NCI-H526 treated with DMSO at 0.1 percent for 48 hours (cell line): ENCODE measurements at places on chromosomes 4 and X.

DNA sequence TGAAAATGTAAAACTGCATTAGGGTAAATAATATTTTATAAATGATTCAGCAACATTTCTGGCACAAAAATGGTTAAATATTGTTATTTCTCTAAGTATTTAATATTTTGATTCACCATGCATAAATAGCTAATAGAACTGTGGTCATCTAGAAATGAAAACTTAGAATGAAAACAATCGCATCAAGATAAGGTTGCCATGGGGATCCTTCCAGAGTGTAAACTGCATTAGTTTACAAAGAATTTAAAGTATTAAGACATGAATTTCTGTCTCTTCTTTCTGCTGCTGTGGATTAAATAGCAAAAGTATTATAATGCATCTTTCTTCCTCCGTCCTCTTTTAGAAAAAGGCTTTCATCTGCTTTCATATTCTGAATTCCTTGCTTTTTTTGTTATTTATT lies 1064.6 kb upstream of the SLIT2 start:
- DNase-seq, result no peak

GRCh38 chrX:24542756-24543155 lies 77.7 kb downstream of the PDK3 start:
- no peak for DNase-seq

GRCh38 chrX:72143609-72143907 lies 11.8 kb upstream of the RTL5 start:
- DNase-seq, result no peak

DNA sequence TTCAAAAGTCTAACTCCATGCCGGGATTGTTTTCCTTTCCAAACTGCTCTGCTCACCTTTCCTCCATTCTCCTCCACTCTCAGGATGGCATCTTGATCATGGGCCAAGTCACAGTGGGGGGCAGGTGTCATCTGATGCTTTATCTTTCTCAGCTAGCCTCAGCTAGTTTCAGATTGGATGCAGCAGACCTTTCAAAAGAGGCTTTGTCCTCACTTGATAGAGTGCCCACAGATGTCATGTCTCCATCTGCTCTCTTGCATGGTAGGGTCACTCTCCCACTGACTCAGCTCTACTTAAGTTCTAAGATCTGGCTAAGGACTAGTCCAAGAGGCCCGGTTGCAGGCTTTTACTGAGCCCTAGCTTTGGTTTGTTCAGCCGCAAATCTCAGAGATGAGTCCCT lies 341.8 kb upstream of the GALNT7 start:
- no peak for DNase-seq

DNA sequence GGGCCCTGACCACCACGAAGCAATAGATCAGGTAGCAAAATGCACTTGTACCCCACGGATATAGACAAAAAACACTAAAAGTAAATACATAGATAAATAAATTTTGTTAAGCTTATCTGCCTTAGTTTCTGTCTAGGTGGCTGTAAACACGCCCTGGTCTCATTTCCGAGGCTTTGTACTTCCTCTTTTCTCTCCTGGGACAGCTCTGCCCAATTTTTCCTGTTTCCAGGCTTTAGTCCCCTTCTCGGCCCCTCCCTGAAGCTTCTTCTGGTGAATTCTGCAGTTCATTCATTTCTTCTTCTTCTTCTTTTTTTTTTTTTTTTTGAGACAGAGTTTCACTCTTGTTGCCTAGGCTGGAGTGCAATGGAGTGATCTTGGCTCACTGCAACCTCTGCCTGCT lies 73.4 kb upstream of the STOX2 start:
- DNase-seq, result no peak

DNA sequence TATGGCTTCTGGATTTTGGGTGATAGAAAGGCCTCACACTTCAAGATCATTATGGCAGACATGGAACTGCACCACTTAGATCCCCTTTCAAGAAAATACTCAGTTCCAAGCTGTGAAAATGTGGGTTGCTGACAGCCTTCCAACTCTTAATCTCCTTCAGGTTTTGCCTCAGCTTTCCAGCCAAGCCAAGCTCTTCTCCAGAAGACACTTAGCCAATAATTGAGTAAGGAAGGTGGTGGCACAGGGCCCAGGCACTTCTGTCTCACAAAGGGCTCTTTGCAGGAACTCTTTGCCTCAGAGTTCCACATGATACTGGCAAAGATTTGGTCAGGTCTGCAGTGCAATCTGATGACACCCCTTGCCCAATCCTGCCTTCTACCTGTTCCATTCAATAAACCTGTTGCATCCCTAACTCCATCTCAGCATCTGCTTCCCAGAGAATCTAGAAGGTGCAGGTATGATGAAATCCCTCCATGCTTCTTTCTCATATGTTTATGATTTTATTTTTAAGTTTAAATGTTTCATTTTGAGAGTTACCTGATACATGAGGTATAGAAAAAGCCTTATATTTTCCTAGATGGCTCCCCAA lies 30.6 kb downstream of the ANXA5 start:
- no peak for DNase-seq

- no peak for DNase-seq
Observed at GRCh38 chrX:45743081-45743533, 542.4 kb upstream of the DIPK2B start.

GRCh38 chr4:67558493-67558892 lies at the start of gene STAP1:
TSS of gene STAP1 (plus strand) at chr4:67558727. CDS start at chr4:67558810, 83 bp downstream.
- DNase-seq, result no peak

DNA sequence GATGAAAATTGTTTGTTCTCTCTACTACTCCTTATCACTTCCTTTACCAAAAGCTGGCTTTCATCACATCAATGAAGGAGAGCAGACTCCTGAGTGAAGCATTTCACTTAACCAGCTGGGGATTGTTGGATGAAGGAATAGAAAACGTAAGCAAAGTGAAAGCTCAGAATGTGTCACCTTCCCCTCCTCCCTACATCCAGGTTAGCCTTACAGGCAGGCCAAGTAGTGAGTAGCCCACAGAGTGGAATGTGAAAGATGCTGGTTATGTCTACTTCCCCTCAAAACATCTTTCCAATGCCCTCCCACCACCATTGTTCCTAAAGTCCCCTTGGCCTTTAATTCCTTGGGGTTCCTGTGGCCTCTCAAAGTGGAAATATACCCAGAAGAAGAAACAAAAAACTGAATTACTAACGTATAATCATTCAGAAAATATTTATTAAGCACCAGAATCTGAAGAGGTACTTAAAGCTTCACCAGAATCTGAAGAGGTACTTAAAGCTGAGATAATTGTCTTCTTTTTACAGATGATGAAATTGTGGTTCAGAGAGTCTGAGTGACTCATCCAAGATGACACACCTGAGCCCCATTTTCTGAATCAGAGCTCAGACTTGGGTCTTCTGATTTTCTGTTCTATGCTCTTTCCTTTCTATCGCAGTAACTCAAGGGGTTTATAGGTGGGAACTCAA lies 6.5 kb downstream of the P2RY4 start:
- DNase-seq, result no peak

- no peak for DNase-seq
Observed at GRCh38 chr4:18234108-18234507, 212.6 kb upstream of the LCORL start.

- no peak for DNase-seq
Observed at GRCh38 chr4:6751611-6752485, 30.7 kb upstream of the KIAA0232 start.

DNA sequence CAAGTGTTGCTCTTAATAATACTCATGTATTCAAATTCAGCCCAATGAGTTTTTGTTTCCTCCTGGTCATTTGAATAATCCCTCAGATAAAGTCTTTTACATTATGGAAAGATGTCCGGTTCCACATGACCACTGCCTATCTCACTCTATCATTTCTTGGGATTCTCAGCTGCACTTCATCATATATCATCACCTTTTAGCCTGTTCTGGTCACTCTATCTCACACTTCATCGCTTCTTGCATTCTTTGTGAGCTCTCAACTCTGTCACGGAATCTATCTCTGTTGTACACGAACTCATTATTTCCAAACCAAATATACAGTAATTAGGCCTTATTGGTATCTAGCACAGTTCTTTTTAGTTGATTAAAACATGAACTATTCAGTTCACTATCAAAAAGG lies 126.9 kb upstream of the HAND2 start:
- DNase-seq, result no peak

DNA sequence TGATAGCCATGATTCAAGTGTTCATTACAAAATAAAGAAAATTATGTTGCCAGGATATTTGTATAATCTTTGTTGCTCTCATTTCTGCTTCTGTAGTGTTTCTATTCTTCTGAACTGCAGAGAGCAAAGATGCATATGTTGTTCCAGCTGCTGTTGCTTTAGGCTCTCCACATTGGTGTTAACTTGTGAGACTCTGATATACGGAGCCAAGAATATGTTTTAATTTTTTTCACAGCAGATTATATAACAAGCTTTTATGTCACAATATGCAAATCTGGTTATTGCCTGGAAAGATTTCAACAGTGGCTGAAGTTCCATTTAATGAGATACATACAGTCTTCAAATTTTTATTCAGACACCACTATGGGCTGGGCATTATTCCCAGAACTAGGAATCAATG lies 655.0 kb downstream of the GRXCR1 start:
- DNase-seq, result no peak

- no peak for DNase-seq
Observed at GRCh38 chr4:110967936-110968335, 345.1 kb upstream of the PITX2 start.

DNA sequence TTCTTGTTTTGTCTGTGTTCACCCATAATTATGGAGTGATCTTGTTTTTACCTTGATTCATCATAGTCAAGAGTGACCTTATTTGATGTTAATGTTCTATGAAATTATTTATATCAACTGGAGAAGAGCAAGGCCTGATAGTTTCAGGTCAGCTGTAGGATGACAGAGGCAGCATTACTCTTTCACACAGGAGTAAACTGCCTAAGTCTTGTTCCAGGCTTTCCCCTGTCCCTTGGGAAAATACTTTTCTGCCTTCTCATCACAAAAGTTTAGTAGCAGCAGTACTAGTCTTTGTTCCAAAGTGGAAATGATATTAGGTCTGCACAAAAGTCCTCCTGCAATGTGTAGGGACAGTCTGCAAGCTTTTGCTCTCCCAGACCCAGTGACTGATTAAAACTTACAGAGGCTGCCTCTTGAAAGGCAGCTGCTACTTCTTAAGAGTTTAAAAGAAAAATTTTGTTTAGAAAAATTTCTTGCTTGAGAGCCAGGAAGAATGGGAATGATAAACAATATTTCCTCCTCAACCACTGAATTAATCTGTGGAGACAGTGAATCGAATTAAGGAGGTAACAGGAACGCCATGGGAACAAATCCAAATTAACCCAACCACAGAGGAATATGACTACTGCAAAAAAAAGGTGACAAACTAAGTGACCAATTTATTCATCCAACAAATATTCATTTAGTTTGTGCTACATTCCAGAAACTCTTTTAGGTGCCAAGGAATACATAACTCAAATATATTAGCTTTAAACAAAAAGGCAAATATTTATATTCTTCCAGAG lies 991.4 kb upstream of the PABPC4L start:
- DNase-seq, result no peak

- DNase-seq, result no peak
Observed at GRCh38 chr4:170248576-170248975, 158.8 kb upstream of the AADAT start.

- DNase-seq, result no peak
Observed at GRCh38 chr4:10288830-10289537, 168.2 kb downstream of the ZNF518B start.

GRCh38 chr4:168304744-168305459 lies 13.7 kb downstream of the DDX60 start:
- no peak for DNase-seq

GRCh38 chr4:103364083-103364482 lies 165.9 kb upstream of the CENPE start:
- no peak for DNase-seq

- no peak for DNase-seq
Observed at GRCh38 chr4:176319151-176319703, 539 bp upstream of the SPCS3 start.

- DNase-seq, result no peak
Observed at GRCh38 chr4:16155528-16156169, 70.6 kb downstream of the TAPT1 start.

GRCh38 chrX:18102006-18102405 lies 118.7 kb downstream of the BEND2 start:
- no peak for DNase-seq

DNA sequence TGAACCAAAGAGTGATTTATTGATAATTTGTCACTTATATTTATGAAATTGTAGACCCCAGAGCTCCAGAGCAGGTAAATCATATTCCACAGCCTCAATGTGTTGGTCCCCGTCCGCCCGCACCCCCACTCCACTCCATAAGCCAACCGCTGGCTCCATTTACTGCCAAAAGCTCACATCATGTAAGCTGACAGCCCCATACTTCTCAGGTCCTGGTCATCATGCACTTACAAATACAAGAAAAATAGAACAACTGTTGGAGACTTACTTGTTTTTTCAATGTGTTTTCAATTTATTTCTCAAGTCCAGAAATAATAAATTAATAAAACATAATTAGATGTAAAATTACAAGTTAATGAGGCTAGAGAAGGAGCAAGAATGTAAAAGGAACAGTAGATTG lies 235.7 kb upstream of the HAND2 start:
- no peak for DNase-seq

- DNase-seq, result no peak
Observed at GRCh38 chr4:37568489-37568888, 117.7 kb downstream of the RELL1 start.

GRCh38 chr4:153432965-153433753 lies 33.0 kb upstream of the TMEM131L start:
- DNase-seq, result no peak

DNA sequence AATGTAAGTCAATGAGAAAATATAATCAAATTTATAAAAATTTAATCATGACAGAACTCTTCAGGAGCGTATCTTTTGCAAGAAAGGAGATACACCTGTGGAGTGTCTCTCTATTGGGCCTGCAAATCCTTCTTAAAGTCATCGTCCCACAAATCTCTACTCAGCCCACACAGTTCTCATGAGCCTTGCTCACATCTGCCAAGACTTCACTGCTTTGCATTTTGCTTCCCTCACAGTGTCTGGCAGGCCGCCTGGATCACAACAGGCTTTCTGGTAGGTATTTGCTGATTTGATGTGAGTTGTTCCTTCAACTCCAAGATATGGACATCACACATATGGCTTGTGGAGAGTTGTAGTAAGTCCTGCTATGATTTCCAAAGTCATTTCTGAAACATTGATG lies 183.1 kb upstream of the ARX start:
- no peak for DNase-seq

DNA sequence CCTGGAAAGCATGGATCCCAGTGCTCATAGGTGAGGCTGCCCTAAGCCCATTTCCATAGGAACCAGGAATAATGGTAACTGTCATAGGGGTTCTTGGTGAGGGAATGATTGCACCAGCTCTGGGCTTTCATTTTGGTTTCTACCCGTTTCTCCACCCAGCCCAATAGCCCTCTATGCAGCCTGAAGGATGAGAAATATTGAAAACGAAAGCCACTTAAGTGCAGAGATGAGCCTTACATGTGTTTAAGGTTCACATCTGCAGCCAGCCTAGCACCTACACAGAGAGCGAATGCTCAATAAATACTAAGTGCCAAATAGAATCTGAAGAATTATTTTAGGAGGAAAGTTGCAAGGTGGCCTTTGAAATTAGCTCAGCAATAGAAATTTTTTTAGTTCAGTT lies 60.4 kb downstream of the MCF2 start:
- DNase-seq, result no peak
